ENCODE measurements at places on chromosomes 2 and 18.

DNA sequence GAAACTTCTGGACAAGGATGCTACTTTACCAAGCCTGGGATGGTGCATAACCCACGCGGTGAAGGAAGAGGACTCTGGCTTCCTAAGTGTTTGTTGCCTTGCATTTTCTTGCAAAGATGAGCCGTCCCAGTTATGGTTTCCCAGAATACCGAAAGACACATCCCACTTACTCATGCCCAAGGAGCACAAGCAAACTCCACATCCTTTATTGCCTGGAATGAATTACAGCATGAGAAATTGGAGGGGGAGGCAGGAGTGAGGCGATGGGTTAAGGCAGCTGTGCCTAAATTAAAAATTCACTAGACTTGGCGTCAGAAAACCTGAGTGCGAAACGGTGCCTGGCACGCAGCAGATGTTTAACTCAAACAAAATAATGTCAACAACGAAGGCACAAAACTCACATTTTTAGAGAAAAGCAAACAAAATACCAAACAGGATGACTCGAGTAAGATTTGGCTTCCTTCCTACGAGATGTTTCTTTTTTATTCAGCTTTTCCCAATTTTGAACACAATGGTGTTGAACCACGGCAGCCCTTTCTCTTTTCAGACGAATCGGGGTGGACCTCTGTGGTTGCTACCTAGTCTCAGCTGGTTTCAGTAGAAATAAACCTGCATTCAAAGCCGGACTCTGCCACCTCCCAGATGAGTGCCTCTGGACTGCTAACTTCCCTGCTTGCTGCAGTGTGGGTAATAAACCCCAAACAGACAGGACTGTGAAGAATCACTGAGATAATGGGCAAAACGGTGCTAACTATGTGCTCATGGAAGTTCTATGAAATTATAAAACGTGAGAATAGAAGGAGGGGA lies 100.3 kb upstream of the NCK2 start:
- DNase-seq, result no peak

DNA sequence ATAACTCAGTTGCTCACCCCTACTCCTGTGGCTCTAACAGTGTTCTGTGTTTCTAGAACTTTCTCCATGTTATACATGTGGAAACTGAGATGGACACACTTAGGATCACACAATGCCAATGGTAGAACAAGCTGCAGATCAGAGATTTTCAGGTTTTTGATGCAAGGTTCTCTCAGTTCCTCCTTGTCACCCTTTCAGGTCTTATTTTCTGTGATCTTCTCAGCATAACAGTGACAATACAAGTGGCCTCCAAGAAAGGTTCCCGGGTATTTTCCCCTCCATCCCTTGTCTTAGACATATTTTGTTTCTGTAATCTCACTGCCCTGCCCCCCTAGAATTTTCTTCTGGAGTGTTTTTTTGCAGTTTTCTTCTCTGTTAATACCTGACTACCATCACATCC lies 6.2 kb upstream of the MGAT5 start:
- no peak for DNase-seq

DNA sequence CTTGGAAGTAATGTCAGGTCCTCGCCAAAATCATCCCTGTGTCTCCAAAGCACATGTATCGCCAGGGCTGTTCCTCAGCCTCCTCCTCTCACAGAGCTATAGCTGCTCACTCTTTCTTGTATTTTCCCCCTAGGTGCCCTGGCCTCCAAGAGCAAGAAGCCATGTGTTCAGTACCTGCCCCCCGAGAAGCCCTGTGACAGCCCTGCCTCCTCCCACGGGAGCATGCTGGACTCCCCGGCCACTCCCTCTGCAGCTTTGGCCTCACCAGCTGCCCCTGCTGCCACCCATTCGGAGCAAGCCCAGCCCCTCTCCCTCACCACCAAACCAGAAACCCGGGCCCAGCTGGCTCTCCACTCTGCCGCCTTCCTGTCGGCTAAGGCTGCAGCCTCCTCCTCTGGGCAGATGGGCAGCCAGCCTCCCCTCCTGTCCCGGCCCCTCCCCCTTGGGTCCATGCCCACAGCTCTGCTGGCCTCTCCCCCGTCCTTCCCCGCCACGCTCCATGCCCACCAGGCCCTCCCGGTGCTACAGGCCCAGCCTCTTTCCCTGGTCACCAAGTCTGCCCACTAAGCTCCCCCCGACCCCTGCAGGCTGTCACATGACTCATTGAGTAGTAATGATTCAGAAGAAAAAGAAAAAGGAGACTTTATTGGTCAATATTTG lies 18.8 kb downstream of the TGOLN2 start:
- DNase-seq, result no peak

DNA sequence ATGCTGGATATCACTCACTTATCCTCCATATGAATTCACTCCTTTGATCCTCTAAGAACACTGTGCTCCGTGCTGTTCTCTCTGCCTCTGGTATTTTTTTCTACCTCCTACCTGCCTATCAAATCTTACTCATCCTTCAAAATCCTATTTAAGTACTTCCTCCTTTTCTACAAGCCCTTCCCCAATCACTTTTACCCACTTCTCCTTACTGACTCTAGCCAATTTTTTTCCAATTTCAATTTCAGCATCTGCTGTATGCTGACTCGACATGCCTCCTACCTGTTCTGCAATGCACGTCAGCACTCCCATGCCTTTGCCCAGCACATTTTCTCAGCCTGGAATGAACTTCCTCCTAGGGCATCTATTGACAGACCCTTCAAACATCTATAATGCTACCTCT lies 37.3 kb upstream of the LNPK start:
- peak; percentile 22 for DNase-seq

- no peak for DNase-seq
Measured at GRCh38 chr2:40654346-40654745, 202.5 kb upstream of the SLC8A1 start.

DNA sequence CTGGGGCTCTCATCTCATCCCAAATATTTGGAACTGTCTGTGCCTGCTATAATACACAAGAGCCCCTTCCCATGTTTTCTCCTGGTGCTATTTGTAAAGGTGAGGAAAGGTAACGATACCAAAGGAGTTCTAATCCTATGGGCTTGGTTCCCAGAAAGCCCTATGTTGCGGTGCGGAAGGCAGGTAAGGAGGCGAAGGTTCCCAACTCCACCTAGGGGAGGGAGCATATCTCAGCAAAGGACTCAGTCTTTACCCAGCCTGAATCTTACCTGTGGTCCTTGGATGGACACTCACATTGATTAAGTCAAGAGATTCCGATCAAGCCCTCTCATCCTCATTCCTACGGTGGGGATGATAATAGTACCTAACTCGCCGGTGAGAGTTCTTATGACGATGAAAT lies 140.1 kb downstream of the BCL2 start:
- DNase-seq, result no peak

GRCh38 chr2:204177977-204178522 lies 241.5 kb downstream of the ICOS start:
- peak; percentile 45 for DNase-seq

DNA sequence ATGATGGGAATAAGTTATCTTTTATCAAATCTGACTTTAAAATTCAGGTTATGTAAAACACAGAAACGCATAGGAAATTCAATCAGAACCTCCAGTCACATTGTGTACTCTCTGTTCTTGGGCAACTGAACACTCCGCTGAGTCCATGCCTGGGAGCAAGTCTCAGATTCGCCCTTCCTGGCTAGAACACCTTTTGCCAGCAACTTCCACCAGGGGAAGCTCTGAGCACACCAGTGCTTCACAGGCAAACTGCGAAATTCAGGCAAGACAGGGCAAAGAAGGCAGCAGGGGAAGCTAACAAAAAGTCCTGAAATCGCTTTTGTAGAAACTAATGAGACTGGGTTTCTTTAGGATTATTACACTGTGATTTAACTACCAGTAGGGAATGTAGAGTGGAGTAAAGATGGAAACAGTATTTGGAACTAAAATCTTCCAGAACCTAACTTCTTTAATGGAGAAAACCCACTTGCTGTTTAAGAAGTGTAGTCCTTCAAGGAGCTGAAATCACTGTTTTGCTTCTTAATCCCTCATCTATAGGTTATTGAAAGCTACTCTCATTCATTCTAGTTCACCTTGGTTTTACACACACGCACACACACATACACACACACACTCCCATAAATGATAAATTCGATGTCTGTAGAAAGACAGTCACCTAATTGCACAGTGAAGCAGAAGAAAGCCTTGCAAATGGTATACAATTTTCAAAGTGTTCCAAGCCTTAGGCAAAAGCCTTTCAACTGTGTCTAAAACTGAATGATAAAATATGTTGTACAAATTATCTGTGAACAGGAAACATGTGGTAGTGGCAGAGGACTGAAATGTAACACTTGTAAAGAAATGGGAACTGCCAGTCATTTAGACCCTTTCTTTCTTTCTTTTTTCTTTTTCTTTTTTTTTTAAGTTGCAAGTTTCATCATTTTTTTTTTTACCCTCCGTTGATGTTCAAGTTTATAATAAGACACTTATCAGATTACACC lies 214.5 kb downstream of the TMEM182 start:
- DNase-seq, result no peak

- peak; percentile 43 for DNase-seq
Measured at GRCh38 chr2:74554820-74555531, 456 bp downstream of the DOK1 start.

DNA sequence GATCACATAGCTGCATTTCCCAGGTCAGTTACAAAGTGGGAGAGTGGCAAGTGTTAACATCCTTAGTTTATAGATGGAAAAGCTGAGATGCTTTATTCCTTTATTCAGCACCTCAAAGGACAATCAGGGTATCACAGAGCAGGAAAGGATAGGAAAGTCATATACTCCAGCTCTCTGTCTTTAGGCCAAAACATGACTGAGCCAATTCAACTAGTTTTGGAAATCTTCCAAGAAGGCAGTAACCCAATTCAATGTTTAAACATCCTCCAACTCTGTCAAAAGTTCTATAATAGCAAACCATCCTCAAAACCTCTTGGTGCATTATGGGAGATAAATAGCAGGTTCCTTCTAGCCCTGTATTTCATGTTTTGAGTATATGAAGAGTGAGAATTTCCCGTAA lies 25.2 kb downstream of the CASP8 start:
- DNase-seq, result no peak

- no peak for DNase-seq
Measured at GRCh38 chr18:79597831-79598632, 81.6 kb upstream of the CTDP1 start.

- DNase-seq, result no peak
Measured at GRCh38 chr18:75660932-75661331, 233.4 kb upstream of the SMIM21 start.

DNA sequence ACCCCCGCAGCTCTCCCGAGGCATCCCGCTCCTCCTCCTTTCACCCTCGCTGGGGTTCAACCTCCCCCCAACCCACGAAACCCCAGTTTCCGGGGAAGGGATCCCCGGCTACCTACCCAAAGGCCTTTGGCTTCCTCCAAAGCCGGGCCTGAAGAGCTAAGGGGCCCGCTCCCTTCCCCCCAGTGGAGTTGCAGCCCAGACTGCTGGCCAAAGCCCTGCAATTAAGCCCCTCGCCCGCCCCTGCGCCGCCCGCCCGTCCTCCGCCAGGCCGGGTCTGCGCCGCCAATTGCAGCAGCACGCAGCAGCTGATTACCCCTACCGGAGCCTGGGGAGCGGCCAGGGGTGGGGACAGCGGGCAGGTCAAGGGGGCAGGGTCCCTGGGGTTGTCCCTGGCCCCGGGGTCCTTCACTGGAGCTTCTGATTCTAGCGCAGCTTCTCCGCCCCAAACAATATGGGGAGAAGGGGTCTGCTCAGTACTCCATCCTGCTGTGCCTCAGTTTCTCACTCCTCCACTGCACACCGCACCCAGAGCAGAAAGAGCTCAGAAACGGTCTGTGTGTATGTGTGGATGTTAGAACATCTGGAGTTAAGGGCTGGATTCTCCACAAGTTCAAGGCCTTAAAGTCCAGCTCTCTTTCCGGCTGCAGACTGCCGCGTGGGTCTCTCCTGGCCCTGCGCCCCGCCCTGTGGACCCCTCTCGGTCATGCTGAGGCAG lies 16.9 kb downstream of the WNT10A start:
- DNase-seq, result no peak

- DNase-seq, result peak; percentile 7
Measured at GRCh38 chr2:119264781-119265692, 41.4 kb downstream of the STEAP3 start.

DNA sequence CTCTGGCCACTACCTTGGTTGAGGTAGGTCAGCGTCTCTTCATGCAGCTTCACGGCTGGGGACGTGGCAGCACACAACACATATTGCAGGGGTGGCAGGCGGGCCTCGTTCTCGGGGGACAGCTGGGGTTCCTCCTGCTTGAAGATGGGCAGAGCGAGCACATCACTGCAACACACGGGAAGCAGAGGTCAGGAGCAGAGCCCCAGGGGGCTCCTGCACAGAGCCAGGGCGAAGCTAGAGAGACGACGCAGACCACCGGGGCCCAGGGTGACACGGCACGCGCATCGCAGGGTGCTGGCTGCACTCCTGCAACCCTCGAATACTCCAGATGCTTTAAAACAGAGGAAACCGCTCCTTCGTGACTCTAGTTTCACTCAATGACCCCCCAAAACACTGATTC lies 3.9 kb downstream of the TFCP2L1 start:
- no peak for DNase-seq

DNA sequence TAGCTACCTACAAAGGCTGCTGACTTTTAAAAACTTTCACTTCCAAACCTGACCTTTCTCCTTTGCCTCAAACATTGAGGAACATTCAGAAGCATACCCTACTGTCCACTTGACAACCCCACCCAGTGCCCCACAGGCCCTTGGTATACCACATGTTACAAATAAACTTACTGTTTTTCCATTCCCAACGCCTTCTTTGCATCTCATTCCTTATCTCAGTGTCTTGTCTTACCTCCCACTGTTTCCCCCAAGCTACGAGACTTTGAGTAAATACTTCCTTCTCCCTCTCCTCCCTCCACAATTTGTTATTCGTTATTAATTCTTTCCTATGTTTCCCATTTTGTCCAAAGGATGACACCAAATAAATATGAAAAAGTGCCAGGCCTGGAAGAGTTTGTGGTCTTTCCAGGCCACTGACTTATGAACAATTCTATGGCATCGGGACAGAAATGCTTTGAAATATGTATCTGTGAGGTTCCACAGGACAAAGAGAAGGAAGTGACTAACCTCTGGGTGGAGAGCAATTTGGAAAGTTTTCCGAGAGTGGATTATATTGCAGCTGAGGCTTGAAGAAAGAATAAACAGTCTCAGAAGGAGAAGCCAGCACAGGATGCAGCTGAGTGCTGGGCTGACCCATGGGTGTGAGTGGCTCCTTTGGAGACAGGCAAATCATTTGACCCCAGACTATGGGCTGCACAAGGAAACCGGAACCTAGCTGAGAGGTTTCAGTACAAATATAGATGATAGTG lies 409.0 kb downstream of the LPIN1 start:
- DNase-seq, result peak; percentile 7

GRCh38 chr2:122079844-122080243 lies 324.4 kb downstream of the TSN start:
- no peak for DNase-seq

DNA sequence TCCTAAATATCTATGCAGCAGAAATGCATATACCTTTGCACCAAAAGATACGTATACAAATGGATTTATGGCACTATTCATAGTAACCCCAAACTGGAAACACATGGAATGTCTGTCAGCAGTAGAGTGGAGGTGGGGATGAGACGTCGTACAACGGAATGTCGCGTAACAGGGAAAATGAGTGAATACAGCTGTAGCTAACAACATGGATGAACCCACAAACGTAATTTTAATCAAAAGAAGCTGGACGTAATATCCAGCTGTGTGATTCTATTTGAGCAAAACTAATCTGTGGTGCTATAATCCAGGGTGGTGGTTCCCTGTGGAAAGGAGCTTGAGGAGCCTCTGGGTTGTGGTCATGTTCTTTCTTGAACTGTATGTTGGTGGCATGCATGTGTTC lies 89.9 kb downstream of the MTA3 start:
- DNase-seq, result no peak

- no peak for DNase-seq
Measured at GRCh38 chr2:96090196-96090926, 26.0 kb downstream of the ADRA2B start.

GRCh38 chr2:28210535-28210934 lies 182.1 kb upstream of the FOSL2 start:
- DNase-seq, result no peak

Measured in inflammatory macrophage (primary cell).